ENCODE measurements at places on chromosomes 13 and 19. TPM values are rescaled to one million over a fixed set of nuclear protein-coding genes. Genes with fewer than 3 reads are reported as not detected.

DNA sequence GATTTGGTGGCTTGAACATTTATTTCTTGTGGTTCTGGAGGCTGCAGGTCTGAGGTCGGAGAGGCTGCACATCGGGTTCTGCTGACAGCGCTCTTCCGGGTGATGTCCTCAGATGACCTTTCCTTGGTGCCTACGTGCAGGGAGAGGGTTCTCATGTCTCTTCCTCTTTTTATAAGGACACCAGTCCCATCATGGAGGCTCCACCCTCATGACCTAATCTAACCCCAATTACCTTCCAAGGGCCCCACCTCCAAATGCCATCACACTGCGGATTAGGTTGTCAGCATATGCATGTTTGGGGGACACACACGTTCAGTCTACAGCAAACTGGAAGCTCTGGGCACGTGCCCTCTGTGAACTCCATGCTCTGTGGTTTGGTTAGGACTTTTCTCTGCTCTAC lies 338.6 kb downstream of the FGF9 start:
- no peak for DNase-seq

- no peak for DNase-seq
Measured at GRCh38 chr19:29530540-29531457, 5.0 kb downstream of the VSTM2B start.

DNA sequence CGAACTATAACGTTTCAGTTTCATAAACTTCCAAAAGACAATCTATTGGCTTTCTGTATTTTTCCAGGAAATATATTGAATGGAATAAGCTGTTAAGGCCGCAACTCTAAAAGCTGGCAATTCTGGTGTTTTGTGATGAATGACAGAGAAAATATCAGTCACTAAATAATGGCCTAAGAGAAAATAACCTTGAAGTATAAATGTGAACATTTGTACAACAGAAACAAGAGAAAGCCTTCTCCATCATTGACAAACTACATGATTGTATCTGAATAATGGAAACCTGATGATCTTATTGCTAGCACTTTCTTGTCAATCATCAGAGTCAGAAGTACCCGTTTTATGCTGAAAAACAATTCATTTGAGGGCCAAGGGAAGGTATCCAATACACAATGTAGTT lies 134.3 kb downstream of the TRPC4 start:
- DNase-seq, result no peak

- no peak for DNase-seq
Measured at GRCh38 chr13:111924678-111925075, 142.3 kb upstream of the SOX1 start.

DNA sequence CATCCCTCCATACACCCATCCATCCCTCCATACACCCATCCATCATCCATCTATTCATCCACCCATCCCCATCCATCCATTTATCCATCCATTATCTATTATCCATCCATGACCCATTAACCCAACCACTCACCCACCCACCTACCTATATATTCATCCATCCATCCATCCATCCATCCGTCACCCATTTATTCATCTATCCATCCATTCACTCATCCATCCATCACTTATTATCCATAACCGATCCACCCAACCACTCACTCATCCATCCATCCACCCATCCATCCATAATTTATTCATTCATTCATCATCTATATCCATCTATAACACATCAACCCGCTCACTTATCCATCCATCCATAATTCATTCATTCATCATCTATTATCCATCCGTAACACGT lies 28.7 kb upstream of the PTPRS start:
- DNase-seq, result no peak

DNA sequence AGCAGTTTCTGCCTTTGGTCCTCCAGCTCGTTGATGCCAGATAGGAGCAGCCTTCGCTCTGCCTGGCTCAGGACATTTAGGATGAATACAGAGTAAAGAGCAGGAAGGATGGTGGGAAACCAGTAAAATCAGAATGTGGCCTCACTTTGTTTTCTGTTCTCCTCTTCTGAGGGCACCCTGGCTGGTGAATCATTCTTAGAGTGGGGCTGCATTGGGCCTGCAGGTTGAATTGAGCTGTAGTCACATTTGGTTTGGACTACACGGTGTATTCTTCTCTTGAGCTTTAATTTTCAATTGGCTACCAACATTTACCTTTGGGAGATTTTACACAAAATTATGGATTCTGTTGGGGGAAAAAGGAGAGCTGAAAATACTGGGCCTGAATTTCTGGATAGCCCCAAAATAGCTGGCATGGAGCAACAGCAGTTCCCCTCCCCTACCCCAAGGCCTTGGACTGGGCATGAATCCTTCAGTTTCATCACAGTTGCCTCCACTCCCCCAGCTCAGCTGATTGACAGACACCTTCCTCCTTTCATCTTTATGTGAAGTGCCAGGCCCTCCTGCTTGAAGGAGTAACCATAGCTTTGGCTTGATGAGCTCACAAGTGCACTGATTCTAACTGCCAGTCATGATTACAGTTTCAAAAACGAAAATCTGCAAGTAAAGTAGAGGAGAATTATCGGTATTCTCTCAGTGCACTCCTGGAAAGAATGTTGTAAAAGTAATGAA lies 24.3 kb downstream of the ERCC5 start:
- DNase-seq, result no peak

GRCh38 chr13:97422118-97423054 lies 11.6 kb upstream of the RAP2A start:
- DNase-seq, result no peak

GRCh38 chr13:106610486-106610885 lies 42.5 kb upstream of the ARGLU1 start:
- no peak for DNase-seq

Gene ZSWIM9
- 12.0 TPM for total RNA-seq

DNA sequence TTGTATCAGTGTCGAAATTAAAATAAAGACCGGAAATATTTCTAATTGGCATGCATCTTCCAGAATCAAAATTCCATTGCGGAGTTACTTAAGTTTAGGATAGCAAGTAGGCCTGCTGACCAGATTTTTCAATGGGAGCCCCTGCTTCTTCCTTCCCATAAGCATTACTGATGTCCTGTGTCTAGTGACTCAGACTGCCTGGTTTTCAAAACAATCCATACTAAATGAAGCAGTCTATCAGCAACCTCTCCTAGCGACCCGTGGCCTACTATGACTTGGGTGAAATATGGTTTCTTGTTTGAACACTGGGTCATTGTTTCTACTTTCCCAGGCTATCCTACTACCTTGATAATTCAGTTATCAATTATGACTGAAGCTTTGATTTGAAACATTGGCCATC lies 571.6 kb downstream of the TBC1D4 start:
- DNase-seq, result no peak

GRCh38 chr19:1131718-1132551 lies 28.1 kb downstream of the GPX4 start:
- peak; percentile 89 for DNase-seq

Gene ADPRHL1
- 5.1 TPM for total RNA-seq

GRCh38 chr19:11347546-11348039 lies 1.3 kb downstream of the CCDC159 start:
- DNase-seq, result no peak

Gene CEACAM21
- 52.5 TPM for total RNA-seq

DNA sequence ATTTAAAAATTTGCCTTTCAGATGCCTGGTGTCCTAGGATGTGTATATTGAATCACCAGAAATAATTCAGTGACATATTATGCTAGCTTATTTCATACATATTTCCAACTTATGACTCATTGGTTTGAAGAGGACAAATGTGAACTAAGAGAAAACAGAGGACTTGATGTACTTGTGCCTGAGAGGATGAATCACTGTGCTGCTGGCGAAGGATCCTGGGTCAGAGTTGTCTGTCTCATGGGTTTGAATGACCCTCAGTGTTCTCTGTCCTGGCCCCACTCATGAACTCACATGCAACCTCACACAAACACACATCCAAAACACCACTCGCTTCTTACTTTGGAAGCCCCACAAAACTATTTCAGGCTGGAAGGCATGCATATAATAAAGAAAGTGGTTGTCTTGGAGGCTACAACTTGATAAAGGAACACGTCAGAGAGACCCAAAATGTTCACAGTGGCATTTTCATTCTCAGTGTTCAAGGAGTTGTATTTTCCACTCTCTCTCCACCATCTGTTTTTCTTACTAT lies 129.0 kb upstream of the SPRY2 start:
- DNase-seq, result no peak

DNA sequence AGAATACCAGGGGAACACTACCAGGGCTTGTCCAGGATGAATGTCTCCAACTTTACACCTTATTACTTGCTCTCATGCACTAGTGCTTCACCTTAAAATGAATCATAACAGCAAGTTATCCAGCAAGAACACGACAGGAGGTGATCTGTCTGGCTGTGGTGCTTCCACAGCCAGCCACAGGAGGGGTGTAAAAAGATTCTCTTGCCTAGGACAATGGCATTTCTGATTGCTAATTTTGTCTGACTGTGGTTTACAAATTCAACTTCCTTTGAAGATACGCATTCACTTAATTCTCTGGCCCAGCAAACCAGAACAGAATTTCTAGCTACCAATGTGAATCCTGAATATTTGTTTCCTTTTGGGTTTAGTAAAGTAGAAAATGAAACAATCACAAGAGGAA lies 23.1 kb upstream of the COG3 start:
- no peak for DNase-seq

DNA sequence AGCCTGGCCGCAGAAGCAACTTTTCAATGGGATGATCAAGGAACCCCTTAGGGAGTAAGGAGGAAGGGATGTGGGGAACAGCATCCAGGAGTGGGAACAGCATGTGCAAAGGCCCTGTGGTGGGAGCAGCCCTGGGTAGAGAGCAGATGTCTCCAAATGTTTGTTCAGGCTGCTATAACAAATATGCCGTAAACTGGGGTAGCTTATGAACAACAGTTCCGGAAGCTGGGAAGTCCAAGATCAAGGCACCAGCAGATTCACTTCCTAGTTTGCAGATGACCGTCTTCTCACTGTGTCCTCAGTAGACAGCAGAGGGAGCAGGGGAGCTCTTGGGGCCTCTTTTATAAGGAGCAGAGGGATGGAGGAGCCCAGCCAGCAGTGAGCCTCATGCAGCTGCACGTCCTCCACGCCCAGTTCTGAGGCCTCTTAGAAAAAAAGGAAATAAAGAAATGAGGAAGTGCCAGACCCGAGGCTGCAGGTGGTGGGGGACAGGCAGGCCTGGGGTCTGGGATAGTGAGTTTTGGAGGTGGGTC lies 4.2 kb upstream of the LRRC25 start:
- peak; percentile 96 for DNase-seq

Gene LGALS4
- total RNA-seq, result 1.3 TPM

GRCh38 chr13:100130930-100131511 lies 42.1 kb downstream of the PCCA start:
- DNase-seq, result no peak

GRCh38 chr13:75760131-75761021 lies 124.2 kb downstream of the LMO7 start:
- no peak for DNase-seq

- DNase-seq, result no peak
Measured at GRCh38 chr13:111623208-111623607, 302.8 kb downstream of the TEX29 start.

DNA sequence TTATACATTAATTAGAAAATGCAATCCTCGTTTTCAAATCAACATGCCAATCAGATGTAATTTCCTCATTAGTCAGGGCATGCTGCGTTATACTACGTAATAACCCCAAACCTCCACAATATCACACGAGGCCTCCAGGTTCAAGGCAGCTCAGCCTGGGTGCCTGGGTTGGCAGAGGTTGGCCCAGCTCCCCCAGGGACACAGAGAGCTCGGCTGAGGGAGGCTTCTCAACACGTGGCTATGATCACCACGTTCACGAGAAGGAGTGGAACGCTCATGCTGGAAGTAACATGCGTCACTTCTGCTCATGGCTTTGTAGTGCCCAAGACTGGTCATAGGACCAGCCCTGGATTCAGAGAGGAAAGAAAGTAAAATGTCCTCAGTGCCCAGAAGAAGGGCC lies 144.9 kb upstream of the SOX1 start:
- DNase-seq, result no peak

DNA sequence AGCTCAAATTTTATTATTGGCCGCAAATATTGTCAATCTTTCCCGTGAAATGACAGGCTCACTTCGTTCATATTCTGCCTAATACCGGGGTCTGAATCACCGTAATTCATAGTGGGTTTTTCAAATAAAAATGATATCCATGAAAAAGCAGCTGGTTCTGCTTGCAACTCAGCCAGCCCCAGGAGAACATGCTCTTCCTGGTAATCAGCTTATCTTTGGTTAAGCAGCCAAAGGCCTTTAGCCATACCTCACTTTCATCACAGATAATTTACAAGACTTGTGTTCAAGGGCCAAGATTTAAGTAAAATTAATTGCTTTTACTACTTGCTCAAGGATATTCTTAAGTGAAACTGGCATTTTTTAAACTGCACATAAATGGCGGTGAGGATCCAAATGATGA lies 22.5 kb downstream of the RNASEH2B start:
- DNase-seq, result no peak

Gene ZNF816
- 8.6 TPM for total RNA-seq

Gene PEX11G
- total RNA-seq, result not detected

- DNase-seq, result no peak
Measured at GRCh38 chr19:4966591-4966990, 2.3 kb upstream of the KDM4B start.

DNA sequence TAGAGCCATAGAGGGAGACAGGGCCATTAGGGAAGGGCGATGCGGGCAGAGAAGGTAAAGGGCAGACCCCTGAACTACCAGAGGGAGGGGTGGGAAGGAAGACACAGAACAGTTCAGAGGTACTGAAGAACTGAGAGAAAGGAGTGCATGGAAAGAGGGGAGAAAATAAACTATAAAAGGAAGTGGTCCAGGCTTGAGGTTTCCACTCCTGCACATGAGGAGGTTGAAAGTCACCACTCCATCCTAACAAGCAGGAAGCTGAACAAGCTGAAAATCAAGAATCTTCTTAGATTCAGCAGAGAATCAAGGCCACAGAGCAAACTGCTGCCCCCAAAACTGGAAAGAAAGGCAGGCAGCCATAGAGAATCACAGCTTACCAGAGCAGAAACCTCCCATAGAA lies 45.1 kb downstream of the MIPEP start:
- DNase-seq, result no peak

Gene SRRM5
- 0.61 TPM for total RNA-seq

Gene KLK4
- total RNA-seq, result not detected

DNA sequence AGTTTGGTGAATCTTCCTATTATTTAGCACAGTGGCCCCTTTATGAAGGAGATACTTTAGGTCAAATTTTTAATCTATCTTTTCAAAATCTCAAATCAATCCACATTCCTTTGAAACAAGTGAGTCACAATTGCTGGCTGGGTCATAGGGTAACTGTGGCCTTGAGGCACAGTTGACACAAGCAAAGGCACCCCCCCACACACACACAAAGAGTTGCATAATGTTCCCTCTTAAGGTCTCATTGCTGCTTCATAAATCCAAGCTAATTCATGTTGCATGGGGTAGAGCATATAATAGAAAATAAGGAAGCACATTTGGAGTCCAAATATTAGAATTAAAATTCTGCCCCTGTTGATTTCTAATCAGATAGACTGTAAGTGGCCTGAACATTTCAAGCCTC lies 171.5 kb downstream of the DLEU7 start:
- no peak for DNase-seq

- no peak for DNase-seq
Measured at GRCh38 chr13:101515504-101515903, 63.0 kb downstream of the ITGBL1 start.

Gene TMIGD2
- total RNA-seq, result 0.44 TPM

Gene TOMM40
- 80.9 TPM for total RNA-seq

GRCh38 chr13:110320645-110321044 lies 13.6 kb downstream of the COL4A2 start:
- DNase-seq, result no peak
